ENCODE measurements at places on chromosomes 6 and 20. TPM values are rescaled to one million over a fixed set of nuclear protein-coding genes. Genes with fewer than 3 reads are reported as not detected.

GRCh38 chr6:142155895-142156757 is 9.1 kb downstream of the VTA1 start:
- no peak for DNase-seq

DNA sequence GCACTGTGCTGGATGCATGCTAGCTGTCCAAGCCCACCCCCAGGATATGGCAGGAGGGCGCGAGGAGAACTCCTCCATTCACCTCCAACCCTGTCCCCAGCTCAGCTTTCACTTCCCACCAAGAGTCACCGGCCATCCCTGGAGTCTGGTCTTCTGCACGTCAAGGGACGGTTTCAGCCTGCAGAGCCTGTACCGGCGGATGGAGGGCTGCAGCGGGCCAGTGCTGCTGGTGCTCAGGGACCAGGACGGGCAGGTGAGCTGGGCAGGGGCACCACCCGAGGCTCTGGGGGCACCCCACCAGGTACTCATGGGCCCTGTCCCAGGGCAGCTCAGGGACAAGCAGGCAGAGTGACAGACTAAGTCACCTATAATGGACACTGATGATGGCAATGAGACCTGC is 3.0 kb downstream of the TLDC2 start:
- no peak for DNase-seq

DNA sequence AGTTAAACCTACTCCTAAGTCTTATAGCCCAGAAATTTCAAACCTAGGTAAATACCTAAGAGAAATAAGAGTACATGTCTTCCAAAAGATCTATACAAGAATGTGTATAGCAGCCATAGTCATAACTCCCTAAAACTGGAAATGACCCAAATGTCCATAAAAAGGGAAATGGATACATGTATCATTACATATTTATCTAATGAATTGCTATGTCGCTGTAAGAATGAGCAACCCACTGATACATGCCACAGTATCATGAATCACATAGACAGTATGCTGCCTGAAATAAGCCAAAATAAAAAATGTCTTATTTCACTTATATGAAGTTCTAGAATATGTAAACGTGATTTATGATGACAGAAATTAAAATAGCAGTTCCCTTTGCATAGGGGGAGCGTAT is 679.5 kb downstream of the MAFB start:
- DNase-seq: no peak

GRCh38 chr6:150406948-150407347 is 38.1 kb downstream of the IYD start:
- DNase-seq: no peak

GRCh38 chr6:110653381-110653780 is 161.9 kb downstream of the CDK19 start:
- DNase-seq: no peak

- no peak for DNase-seq
Observed at GRCh38 chr6:157770946-157771345, 52.1 kb upstream of the SNX9 start.

GRCh38 chr6:107646776-107647438 is 157.0 kb downstream of the SOBP start:
- DNase-seq: no peak

- no peak for DNase-seq
Observed at GRCh38 chr6:139549561-139550070, 175.2 kb upstream of the CITED2 start.

DNA sequence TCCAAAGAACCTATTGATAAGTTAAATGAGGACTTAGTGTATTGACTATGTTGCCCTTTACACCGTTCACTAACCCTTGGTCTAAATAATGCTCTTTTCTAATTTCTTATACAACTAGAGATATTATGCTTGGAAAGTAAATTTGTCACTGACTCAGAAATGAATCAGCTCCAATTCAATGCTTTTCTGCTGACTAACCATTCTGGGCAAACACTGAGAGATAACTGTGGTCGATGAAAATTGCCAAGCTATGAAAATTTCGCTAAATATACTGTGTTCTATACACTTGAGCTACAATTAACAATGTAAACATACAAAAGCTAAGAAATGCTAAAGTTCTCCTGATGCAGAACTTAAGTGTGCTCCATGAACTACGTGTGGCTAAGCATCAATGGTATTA is 23.1 kb upstream of the FBXO9 start:
- DNase-seq: no peak

DNA sequence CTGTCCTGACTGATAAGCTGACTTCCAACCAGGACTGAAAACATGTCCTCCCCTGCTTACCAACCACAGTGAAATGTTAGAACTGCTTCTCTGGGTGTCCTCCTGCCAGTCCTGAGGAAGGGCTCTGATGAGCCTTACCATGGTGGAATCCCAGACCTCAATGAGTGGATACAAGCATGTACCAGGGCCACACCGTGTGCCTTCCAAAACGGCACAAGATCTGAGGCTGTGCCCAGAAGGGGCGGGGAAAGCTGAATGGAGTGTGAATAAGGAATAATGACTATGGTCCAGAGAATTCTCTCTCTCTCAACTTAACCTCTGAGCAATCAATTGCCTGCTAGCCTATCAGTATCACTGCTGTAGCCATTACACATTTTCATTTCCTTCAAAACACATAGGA is 51.7 kb downstream of the PDE10A start:
- no peak for DNase-seq

DNA sequence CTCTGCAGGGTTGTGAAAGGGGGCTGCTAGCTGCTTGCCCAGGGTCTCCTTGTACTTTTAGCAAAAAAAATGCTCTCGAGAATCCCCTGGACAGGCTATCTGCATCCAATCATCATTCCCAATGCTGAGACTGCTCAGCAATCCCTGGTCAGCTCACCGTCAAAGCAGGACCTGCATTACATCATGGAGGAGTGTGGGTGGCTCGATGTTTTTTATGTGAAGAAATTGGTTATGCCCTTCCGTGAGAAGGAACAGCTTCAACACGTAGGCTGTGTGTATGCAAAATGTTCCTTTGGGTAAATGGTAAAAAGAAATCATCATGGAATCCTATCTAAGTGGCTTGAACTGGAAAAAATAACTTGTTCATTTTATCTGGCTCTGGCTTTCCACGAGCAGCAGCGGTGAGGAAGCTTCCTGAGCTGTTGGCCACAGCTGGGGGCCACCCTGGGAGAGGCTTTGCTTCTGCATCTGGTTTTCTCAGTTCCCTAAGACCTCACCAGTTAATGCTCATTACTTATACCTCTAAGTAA is 111.4 kb downstream of the FYN start:
- peak; percentile 69 for DNase-seq

DNA sequence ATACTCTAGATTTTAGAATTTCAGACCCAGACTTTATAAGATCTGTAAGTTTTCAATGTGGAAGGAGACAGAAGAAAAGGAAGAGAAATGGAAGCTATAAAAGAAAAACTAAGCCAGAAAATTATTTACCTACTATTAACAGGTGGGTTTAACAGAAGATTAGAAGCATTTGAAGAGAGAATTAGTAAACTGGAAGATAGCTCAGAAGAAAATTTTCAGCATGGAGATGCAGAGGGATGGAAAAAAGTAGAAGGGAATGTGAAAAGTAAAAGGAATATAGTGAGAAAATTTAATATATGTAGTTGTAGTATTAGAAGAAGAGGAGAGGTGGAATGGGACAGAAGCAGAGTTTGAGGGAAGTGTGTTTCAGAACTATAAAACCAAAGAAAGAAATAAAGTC is 56.1 kb downstream of the QKI start:
- DNase-seq: no peak

GRCh38 chr6:137093183-137094069 is 48.7 kb upstream of the IL20RA start:
- no peak for DNase-seq

DNA sequence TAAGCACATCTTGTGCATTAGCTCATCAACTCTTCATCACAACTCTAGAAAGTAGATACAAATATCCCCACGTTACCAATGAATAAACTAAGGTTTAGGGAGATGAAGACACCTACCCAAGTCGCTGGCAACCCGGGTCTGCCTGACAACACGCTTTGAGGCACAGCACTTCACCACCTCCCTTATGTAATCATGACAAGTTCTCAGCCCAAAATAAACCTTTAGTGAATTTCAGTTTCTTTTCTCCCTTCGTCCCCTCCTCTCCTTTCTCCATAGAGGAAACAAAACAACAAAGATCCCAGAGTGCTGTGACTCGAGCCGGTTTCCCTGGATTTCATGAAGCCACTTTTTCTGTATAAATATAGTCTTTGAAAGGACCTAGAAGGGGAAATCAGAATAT is 105.4 kb downstream of the MAFB start:
- no peak for DNase-seq

GRCh38 chr20:33566781-33567603 is 77.1 kb downstream of the CBFA2T2 start:
- DNase-seq: no peak

DNA sequence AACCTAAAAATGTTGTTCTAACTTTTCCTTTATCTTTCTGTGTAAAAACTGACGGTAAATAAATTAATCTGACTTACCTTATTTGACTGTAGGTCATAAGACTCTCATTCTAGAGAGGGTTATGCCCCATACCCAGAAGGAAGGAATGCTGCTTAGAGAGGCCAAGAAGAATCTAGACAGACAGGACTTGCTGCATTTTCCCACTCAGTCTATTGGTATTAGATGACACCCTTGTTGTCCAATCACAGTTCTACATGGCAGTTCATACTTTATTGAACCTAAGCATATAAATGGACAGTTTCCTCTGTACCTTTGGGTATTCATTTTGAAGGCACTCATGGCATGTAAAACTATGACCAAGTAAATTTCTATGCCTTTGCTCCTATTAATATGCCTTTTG is 359.6 kb upstream of the ID4 start:
- no peak for DNase-seq

DNA sequence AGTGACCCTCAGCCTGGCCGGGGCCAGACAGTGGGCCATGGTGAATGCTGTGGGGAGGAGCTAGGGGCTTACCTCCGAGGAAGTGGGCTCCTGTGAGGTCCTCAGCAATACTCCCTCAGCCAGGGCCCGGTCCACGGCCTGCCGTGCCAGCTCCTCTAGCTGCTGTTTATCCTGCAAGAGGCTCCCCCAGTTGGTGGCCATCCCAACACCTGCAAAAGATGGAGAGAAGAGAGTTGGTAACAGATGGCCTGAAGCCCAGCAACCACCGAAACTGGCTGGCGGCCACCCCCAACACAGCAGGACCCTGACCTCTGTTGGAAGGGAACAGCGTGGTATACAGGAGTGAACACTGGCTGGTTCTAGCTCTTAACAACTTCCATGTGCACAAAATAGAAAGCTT is 4.0 kb downstream of the GSS start:
- DNase-seq: no peak

DNA sequence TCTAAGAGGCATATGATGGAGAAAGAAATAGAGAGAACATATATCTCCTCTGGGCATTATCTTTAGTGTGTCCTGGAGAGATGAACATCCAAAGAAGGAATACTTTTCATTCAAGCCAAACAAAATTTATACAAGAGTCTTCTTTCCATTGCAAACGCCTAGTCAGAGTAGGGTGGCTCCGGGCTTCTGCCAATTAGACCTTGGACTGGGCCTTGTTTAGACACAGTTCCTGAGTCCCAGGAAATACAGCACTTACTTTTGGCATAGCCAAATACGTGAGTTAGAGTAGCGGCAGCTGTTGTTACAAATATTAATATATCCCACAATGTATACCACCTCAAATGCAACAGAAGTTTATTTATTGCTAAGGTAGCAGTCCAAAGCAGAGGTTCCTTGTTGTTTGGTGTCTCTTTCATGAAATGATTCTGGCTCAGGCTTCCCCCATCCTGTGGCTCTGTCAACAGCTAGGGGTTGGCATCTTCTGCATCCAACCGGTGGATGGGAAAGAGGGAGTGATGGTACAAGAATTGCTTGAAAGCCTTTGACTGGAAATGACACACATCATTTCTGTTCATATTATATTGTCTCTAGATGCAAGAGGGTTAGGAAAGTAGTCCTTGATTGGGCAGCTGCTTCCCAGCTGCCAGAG is 148.0 kb upstream of the SPACA1 start:
- DNase-seq: no peak

The MEI4 gene
- not detected for total RNA-seq

DNA sequence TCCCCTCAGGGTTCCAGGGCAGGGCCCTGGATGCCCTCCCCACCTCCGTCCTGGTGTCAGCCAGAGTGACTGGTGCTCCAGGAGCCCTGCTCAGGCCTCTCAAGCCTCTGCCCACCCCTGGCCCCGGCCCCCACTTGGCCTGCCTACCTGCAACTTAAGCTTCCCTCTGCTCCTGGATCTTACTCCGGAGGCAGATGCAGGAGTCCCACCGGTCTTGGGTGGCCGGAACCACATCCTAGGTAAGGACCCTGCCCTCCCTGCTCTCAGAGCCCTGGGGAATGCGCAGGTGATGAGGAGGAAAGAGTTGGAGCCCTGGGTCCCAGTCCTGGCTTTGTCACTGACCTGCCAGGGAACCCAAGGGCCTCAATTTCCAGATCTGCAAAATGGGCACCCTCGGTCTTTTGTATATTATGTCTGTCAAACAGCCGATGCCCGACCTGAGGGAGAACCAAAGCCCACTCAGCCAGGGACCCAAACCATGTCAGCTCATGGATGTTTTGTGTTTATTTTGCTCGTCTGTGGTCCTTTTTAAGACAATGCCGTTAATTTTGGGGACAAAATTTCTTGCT is 34.5 kb upstream of the BPIFA2 start:
- DNase-seq: no peak

DNA sequence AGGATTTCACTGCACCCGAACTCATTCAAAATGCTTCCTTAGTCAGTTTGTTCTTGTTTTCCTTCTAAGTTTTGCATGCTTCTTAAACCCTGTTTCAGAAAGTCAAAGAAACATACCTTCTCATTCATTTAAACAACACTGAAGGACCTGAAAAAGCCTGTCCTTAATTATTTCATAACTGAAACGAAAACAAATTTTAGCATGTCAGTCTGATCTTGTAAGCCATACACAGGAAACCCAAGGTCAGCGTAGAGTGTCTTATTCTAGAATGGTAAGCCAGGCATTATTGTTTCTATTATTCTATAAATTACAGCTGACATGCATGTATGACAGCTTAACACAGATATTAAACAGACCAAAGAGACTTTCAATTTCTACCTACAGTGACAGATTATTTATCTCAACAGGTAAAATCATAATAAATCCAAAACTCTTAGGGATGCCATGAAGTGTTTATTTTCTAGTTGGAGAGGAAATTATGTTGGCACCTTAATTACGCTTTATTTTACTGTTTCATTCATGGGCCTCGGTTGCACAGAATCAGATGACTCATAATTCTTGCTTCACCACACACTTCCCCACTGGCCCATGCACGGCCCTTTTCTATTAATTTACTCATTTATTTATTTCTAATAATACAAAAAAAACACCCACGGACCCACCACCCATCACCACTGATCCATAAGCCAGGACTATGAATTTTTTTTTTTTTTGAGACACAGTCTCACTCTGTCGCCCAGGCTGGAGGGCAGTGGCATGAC is 39.3 kb upstream of the DUSP22 start:
- no peak for DNase-seq

The MOXD1 gene
- not detected for total RNA-seq

DNA sequence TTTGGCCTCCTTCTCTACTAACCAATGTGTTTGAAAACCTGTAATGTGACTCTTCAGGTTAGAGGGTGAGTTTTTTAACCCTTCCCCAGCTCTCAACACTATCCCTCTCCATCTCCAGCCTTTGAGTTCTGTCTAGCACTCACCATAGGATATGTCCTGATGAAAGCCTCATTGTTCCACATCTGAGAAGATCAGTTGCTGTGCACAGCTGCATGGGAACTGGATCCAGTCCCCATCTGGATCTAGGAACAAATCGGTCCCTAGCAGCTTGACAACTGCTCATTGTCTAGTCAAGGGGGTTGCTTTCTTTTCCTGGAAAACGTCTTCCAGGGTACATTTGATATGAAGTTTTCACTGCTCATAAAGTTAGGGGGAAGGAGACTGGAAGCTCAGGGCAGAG is 45.4 kb upstream of the AGPAT4 start:
- DNase-seq: no peak
